HFFc6 (cell line): ENCODE measurements at places on chromosomes 6 and 20. TPM values are rescaled to one million over a fixed set of nuclear protein-coding genes. Genes with fewer than 3 reads are reported as not detected.

The GHRH gene
- not detected in 3 replicates for total RNA-seq

The MMS22L gene
- total RNA-seq = 8.3 to 16.3 TPM (median 13.6 TPM) in 3 replicates

The GATA5 gene
- total RNA-seq = not detected in 3 replicates

The TCF21 gene
- total RNA-seq = 0.05 TPM in 1 of 3 replicates, not detected in the others

The TNXB gene
- total RNA-seq = 0.36 to 0.70 TPM (median 0.53 TPM) in 3 replicates

The PLCB1 gene
- total RNA-seq = 17.0 to 25.0 TPM (median 23.7 TPM) in 3 replicates

- no peak overlapping the region for H3K4me3 ChIP-seq
- H3K4me1 ChIP-seq = no peaks in the 10 kb centered on the region
- no peaks in the 10 kb centered on the region; the same call in 1 of the 2 replicates for H3K27me3 ChIP-seq
- no peak overlapping the region for H3K27ac ChIP-seq
- no peak for DNase-seq
- no peaks in the 10 kb centered on the region for H3K36me3 ChIP-seq
Observed at GRCh38 chr6:97995158-97995557, 712.1 kb upstream of the MMS22L start.

GRCh38 chr6:119340796-119341487 is 8.6 kb downstream of the MAN1A1 start:
- H3K27ac ChIP-seq = no peak overlapping the region
- no peaks in the 10 kb centered on the region for H3K36me3 ChIP-seq
- peaks cover 3% of the 10 kb centered on the region; the same call in 1 of the 2 replicates for H3K27me3 ChIP-seq
- DNase-seq = no peak

The HSPA1L gene
- total RNA-seq = 1.2 to 1.7 TPM (median 1.6 TPM) in 3 replicates

DNA sequence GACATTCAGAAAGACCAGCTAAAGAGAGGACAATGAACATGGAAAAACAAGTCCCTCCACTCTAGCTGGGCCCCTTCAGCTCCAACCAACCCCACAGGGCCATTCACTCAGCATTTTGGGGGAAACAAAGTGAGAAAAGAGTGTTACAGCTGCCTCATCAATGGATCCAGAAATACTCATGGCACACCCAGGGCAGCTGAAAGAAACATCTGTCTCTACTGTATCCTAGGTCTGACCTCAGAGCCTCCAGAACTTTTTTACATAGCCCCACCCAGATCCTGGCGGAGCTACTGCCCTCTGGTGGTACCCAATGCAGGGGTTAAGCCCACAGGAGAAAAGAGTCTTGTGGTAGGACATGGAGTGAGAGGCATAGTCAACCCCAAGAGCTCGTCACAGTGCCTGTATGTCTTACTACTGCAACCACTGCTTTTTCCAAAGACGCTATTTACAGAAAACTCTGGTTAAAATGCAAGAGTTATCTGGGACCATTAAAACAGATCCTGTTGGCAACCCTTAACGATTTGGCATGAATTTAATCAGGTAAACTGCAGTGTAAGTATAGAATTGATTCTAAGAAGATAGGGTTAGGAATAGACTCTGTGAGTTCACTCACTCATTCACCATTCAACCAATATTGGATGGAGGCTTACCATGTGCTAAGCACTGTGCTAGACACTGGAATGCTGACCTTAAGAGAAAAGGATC is 37.4 kb upstream of the FAM83C start:
- H3K27ac ChIP-seq = peak overlapping the region; percentile 8; the same call in 1 of the 2 replicates
- peaks cover 2% of the 10 kb centered on the region for H3K27me3 ChIP-seq
- H3K4me1 ChIP-seq = peaks cover 66% of the 10 kb centered on the region
- no peak for DNase-seq
